H1 (cell line): ENCODE measurements at places on chromosomes 6 and 20. TPM values are rescaled to one million over a fixed set of nuclear protein-coding genes. Genes with fewer than 3 reads are reported as not detected.

The PRDM13 gene
- 0.09 and 0.13 TPM in 2 replicates for total RNA-seq

GRCh38 chr20:58911309-58911708 lies 58.8 kb downstream of the GNAS start:
- H3K27me3 ChIP-seq = no peaks in the 10 kb centered on the region
- no peaks in the 10 kb centered on the region for H3K4me1 ChIP-seq
- H3K27ac ChIP-seq = no peak overlapping the region
- no peak for DNase-seq
- H3K4me3 ChIP-seq = no peak overlapping the region
- peaks cover 49% of the 10 kb centered on the region for H3K36me3 ChIP-seq

DNA sequence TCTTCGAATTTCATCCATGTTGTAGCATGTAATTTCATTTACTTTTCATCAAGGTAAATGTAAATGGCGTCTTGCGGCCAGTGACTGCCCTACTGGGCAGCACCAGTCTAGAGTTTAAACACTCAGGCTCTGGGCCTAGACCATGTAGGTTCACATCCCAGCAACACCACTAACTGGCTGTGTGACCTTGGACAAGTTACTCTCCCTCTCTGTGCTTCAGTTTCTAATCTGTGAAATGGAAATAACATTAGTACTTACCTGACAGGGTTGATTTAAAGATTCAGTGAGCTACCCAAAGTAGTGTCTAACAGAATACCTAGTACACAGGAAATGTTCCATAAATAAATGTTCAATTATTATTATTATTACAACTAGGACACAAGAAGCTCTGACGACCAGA lies 29.3 kb downstream of the PDRG1 start:
- peaks cover 19% of the 10 kb centered on the region for H3K4me1 ChIP-seq
- H3K4me3 ChIP-seq = no peak overlapping the region
- no peaks in the 10 kb centered on the region for H3K27me3 ChIP-seq
- DNase-seq = no peak

The EPB41L1 gene
- total RNA-seq = 36.0 and 42.0 TPM in 2 replicates

The SYCP2 gene
- 0.50 and 0.69 TPM in 2 replicates for total RNA-seq

The CD40 gene
- total RNA-seq = 12.1 and 14.5 TPM in 2 replicates

DNA sequence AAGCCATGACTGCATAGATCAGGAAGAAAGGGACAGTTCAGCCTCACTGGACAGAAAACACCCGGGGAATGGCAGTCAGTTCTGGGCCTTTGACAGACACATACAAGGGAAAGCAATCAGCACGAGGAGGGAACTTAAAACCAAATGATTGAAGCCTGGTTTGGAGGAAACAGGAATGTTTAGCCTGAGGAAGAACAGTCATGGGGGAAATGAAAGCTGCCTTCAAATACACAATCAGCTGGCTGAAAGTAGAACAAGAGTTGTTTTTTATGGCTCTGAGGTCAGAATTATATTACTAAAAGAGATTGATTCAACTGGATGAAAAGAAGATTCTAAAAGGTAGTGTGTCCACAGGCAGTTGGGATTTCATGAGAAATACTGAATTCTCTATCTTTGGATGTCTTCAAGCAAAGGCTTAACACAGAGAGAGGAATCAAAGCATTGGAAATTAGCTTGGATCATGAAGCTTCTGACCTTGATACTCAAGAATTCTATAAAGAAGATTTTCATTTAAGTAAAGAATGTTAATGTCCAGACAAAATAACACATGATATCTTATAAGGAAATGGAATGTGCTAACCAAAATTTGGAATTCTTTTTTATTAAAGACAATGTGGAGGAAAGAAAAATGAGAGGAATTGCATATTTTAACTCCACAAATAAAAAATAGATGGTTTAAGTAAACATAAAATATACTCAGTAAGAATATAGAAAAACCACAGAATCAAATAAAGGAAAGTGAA lies 216.6 kb downstream of the IBTK start:
- no peaks in the 10 kb centered on the region for H3K36me3 ChIP-seq
- no peak for DNase-seq
- no peak overlapping the region for H3K4me3 ChIP-seq

GRCh38 chr20:1302685-1303541 lies 26.0 kb downstream of the SDCBP2 start:
- no peak overlapping the region for H3K4me3 ChIP-seq
- H3K36me3 ChIP-seq = no peaks in the 10 kb centered on the region
- H3K27me3 ChIP-seq = no peaks in the 10 kb centered on the region
- no peak overlapping the region for H3K27ac ChIP-seq
- DNase-seq = no peak
- H3K4me1 ChIP-seq = peaks cover 4% of the 10 kb centered on the region

- peaks cover 4% of the 10 kb centered on the region for H3K4me1 ChIP-seq
- no peaks in the 10 kb centered on the region for H3K36me3 ChIP-seq
- H3K27ac ChIP-seq = no peak overlapping the region
- no peak overlapping the region for H3K4me3 ChIP-seq
- H3K27me3 ChIP-seq = no peaks in the 10 kb centered on the region
These were observed 9.5 kb upstream of the RAMACL start for GRCh38 chr6:166595949-166596348.

The FAM184A gene
- total RNA-seq = 11.3 and 12.1 TPM in 2 replicates

- H3K4me3 ChIP-seq = no peak overlapping the region
- peaks cover 13% of the 10 kb centered on the region for H3K36me3 ChIP-seq
- no peaks in the 10 kb centered on the region for H3K4me1 ChIP-seq
- no peaks in the 10 kb centered on the region for H3K27me3 ChIP-seq
These were observed 5.8 kb downstream of the C6orf120 start for GRCh38 chr6:169707772-169708171.

The LHFPL5 gene
- not detected in 2 replicates for total RNA-seq

DNA sequence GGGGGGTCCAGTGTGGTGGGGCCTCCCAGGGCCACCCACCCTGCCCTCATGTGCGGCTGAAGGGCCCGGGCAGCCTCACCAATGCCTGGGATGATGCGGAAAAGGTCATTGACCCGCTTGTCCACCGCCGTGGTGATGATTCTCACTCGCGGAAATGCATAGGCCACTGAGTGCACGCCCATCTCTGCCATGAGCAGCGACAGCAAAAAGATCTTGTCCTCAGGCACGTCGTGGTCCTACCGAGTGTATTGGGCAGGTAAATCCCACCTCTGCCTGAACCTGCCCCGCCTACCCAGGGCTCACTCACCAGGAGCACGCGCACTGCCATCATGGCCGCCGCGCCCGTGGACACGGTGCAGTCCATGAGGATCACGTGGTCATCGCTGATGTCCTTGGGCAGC lies 16.1 kb downstream of the UCKL1 start:
- H3K27ac ChIP-seq = no peak overlapping the region
- peaks cover 3% of the 10 kb centered on the region; the same call in 1 of the 2 replicates for H3K36me3 ChIP-seq
- no peaks in the 10 kb centered on the region for H3K27me3 ChIP-seq
- no peaks in the 10 kb centered on the region for H3K4me1 ChIP-seq

GRCh38 chr6:45746046-45746445 lies 269.6 kb downstream of the CLIC5 start:
- no peaks in the 10 kb centered on the region for H3K27me3 ChIP-seq
- H3K36me3 ChIP-seq = no peaks in the 10 kb centered on the region
- H3K27ac ChIP-seq = no peak overlapping the region
- H3K4me1 ChIP-seq = no peaks in the 10 kb centered on the region
- no peak overlapping the region for H3K4me3 ChIP-seq
- no peak for DNase-seq

The ALDH5A1 gene
- total RNA-seq = 2.4 and 4.1 TPM in 2 replicates

The CST7 gene
- total RNA-seq = not detected in 2 replicates

- H3K4me3 ChIP-seq = peak overlapping the region; percentile 80
- peaks cover 3% of the 10 kb centered on the region; the same call in 1 of the 2 replicates for H3K36me3 ChIP-seq
- no peak for DNase-seq
These were observed 861 bp downstream of the PCMTD2 start for GRCh38 chr20:64256282-64256935.

The RAD21L1 gene
- total RNA-seq = 0.26 and 0.48 TPM in 2 replicates

GRCh38 chr20:46933150-46933549 lies 38.5 kb downstream of the EYA2 start:
- H3K27me3 ChIP-seq = no peaks in the 10 kb centered on the region
- peaks cover 5% of the 10 kb centered on the region; the same call in 1 of the 2 replicates for H3K4me1 ChIP-seq
- H3K4me3 ChIP-seq = no peak overlapping the region
- no peaks in the 10 kb centered on the region for H3K36me3 ChIP-seq

The PCSK2 gene
- total RNA-seq = 1.9 and 2.1 TPM in 2 replicates

DNA sequence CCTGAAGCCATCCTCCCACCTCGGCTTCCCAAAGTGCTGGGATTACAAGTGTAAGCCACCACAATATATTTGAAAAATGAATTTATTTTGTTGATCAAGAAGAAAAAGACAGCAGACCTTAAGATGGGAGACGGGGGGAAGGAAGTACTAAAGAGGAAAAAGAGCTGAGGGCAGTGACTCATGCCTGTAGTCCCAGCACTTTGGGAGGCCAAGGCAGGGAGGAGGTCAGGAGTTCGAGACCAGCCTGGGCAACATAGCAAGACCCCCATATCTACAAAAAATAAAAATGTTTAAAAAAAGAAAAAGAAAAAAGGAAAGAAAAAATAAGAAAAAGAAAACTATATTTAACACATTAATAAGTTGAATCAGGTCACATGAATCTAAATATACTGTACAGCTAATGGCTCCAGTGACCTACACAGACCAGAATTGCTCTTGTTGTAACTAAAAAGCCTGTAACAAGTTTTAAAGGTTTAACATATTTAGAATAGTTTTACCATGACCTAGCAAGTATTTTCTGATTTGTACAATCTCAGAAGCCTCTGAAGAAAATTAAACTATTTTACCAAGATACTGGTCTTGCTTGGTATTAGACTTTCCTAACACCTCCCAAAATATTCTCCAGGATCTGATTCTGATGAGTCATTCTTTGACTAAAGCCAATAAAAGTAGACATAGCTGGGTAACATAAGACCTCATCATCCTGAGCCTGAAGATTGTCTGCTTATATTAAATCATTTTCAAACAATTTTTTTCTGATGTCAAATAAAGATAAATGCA lies 4.3 kb upstream of the AKIRIN2 start:
- H3K36me3 ChIP-seq = no peaks in the 10 kb centered on the region
- no peak overlapping the region for H3K27ac ChIP-seq
- H3K4me1 ChIP-seq = no peaks in the 10 kb centered on the region
- H3K4me3 ChIP-seq = no peak overlapping the region
- no peaks in the 10 kb centered on the region for H3K27me3 ChIP-seq

DNA sequence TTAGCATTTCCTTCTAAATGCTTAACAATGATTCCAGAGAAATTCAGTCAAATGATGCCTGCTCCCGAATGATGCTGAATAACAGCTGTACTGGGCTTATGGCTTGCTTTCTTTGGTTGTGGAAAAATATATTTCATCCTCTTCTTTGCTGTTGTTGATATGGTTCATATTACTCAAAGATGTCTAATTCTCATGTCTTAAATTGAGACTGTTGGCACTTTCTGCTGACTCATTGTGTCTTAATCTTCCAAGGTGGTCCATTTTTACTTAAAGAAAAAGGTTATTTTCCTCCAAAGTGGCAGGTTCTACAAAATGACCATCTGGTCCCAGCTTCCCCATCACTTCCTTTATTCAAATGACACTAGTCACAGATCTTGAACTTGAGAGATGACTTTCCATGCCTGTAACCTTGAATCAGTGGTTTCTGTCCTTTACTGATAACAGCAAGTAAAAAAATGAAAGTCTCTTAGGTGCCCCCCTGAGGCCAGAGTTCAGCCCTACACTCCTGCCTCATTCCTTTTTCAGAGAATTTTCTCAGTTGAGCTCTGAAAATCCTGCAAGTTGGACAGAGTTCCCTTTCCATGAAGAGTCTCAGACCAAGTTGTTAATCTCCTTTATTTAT lies 6.9 kb downstream of the SNAP25 start:
- no peaks in the 10 kb centered on the region for H3K27me3 ChIP-seq
- no peak overlapping the region for H3K27ac ChIP-seq
- no peak for DNase-seq

The B3GAT2 gene
- total RNA-seq = 1.8 and 1.9 TPM in 2 replicates

- H3K4me3 ChIP-seq = no peak overlapping the region
- no peaks in the 10 kb centered on the region for H3K36me3 ChIP-seq
- no peak for DNase-seq
- no peak overlapping the region for H3K27ac ChIP-seq
- H3K4me1 ChIP-seq = 0 out of 2 replicates have a peak, but pooled peaks cover 1% of the 10 kb centered on the region
These were observed 92.8 kb downstream of the ESR1 start for GRCh38 chr6:151900256-151900655.

- no peaks in the 10 kb centered on the region for H3K27me3 ChIP-seq
- H3K4me3 ChIP-seq = no peak overlapping the region
- H3K27ac ChIP-seq = no peak overlapping the region
- H3K36me3 ChIP-seq = no peaks in the 10 kb centered on the region
- H3K4me1 ChIP-seq = no peaks in the 10 kb centered on the region
These were observed 216.2 kb downstream of the RNF144B start for GRCh38 chr6:18603361-18603760.

The PPDPF gene
- total RNA-seq = 125 and 138 TPM in 2 replicates

DNA sequence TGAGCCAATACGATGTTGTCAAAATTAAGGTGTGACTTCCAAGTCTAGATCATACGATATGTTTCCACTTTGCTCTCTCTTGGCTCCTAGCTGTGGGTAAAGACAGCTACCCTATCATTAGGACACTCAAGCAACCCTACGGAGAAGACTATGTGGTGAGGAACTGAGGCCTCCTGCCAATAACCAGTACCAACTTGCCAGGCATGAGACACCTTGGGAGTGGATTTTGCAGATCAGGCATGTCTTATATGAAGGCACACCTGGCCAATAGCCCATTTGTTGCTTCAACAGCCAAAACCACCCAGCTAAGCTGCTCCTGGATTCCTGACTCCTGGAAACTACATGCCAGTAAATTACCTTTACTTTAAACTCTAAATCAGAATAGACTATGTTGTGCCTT lies 863.4 kb downstream of the DHX35 start:
- H3K36me3 ChIP-seq = no peaks in the 10 kb centered on the region
- H3K27ac ChIP-seq = no peak overlapping the region
- peaks cover 4% of the 10 kb centered on the region; the same call in 1 of the 2 replicates for H3K4me1 ChIP-seq
- no peaks in the 10 kb centered on the region for H3K27me3 ChIP-seq
- no peak for DNase-seq
- H3K4me3 ChIP-seq = no peak overlapping the region

DNA sequence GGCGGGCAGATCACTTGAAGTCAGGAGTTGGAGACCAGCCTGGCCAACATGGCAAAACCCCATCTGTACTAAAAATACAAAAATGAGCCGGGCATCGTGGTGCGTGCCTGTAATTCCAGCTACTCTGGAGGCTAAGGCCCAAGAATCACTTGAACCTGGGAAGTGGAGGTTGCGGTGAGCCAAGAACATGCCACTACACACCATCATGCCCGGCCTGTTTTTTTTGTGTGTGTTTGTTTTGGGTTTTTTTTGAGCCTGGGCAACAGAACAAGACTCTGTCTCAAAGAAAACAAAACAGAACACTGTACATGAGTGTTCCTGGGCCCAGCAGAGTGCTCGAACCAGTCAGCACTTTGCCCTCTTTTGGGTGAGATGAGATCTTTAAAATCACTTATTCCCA lies 159.1 kb downstream of the MTHFD1L start:
- no peak overlapping the region for H3K27ac ChIP-seq
- peaks cover 6% of the 10 kb centered on the region; the same call in 1 of the 2 replicates for H3K36me3 ChIP-seq
- H3K4me3 ChIP-seq = no peak overlapping the region
- no peaks in the 10 kb centered on the region for H3K4me1 ChIP-seq
- H3K27me3 ChIP-seq = no peaks in the 10 kb centered on the region
- DNase-seq = no peak
